ENCODE measurements at places on chromosomes 1 and 21.

GRCh38 chr1:94020764-94021579 lies 100.0 kb downstream of the ABCA4 start:
- peak; percentile 51 for DNase-seq

GRCh38 chr1:155226910-155227260 lies 18.4 kb downstream of the MTX1 start:
- no peak for DNase-seq

DNA sequence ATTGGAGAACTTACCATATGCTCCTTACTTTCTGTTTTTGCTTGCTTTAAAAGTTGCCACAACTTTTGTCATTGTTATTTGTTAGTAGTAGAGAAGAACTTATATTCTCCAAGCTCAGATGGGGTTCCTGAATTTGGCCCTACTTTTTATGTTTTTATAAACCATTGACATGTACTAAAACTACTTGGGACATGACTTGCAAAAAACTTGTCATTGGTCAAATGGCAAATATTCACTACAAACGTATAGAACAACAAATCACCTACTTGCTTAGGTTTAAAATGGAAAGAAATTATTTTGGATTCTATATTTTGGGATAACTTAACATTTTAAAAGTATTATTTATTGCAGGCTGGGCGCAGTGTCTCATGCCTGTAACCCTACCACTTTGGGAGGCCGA lies 32.7 kb downstream of the PIGP start:
- no peak for DNase-seq

DNA sequence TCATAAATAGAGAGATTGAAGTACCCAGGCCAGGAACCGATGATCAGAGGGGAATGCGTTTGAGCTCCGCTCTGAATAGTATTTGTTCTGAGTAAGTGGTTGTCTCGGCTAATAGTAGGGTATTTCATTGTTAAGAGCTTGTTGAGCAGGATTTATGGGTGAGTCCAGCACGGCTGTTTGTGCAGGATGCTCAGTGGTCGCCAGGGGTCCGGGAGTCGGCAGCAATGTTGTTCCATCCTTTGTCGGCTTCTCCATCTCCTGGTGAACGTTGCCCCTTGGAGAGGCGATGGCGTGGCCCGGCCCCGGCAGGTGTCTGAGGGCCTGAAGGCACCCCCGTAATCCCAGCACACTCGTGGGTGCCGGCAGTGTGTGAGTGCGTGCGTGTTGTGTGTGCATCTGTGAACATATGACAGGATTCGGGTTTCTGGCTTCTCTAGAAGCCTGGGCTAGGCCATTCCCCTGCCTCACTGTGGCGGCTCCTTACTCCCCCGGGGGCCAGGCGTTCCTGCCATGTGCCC lies 160.8 kb upstream of the ARHGEF16 start:
- DNase-seq: no peak

DNA sequence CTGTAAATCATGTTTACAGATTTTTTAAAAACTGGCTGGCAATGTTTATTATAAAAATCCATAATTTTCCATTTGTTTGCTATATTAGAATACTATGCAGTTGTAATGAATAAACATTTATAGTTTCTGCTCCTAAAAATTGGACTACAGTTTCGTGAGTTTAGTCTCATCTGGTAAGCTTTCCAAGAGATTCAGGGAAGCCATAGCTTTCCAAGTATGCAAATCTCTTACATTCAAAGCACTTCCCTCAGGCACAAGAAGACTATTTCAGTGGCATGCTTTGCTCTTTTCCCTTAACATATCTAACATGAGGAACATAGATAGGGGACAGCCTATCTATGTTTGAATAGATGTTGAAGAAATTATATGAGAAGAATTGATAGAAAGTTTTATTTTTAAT lies 77.2 kb downstream of the ADGRL2 start:
- DNase-seq: no peak

DNA sequence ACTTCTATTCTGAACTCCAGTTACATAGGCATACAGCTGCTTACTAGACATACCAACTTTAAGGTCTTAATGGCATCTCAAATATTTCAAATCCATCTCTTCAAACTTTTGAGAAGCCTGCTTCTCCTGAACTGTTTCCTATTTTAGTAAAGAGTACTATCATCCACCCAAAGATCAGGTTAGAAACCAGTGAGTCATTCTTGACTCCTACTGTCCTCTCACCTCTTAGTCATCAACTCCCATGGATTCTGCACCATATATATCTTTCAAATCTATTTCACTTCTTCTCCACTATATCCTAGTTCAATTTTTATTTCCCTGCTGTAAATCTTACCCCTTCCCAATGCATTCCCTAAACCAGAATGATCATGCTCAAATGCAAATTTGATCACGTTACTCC lies 18.1 kb upstream of the BEND5 start:
- DNase-seq: no peak

GRCh38 chr1:115301438-115302020 lies 36.5 kb downstream of the NGF start:
- no peak for DNase-seq

DNA sequence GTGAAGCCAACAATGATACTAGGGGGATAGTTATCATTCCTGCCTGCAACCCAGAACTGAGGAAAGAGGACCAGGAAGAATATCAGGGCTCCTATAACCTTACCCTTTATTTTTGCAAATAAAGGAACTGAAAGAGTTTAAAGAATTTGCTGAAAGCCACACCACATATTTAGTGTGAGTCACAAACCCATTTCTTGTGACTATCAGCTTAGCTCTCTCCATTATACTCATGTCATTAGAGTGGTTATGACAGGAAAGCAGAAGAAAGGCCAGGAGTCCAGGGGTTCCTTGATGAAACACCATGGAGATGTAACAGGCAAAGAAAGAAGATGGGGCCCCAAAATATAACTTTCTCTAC lies 141.1 kb upstream of the SAMSN1 start:
- no peak for DNase-seq

GRCh38 chr1:29329022-29329775 lies 92.9 kb downstream of the PTPRU start:
- no peak for DNase-seq

DNA sequence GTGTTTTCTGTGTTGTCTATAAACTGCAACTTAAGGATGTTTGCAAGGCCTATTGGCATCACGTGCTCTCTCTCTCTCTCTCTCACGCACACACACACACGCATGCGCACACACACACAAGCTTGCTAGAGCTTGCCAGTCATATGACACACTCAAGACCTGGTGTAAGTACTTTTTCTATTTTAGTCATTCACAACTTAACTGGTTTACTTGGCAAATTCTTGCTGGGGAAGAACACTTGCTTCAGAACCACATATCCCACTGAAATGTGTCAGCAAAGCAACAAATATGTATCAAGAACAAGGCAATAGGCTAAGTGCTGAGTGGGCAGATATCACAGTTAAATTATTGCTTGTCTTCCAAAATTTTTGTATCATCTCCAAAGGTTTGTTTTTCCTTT lies 107.8 kb downstream of the DISC1 start:
- DNase-seq: no peak

DNA sequence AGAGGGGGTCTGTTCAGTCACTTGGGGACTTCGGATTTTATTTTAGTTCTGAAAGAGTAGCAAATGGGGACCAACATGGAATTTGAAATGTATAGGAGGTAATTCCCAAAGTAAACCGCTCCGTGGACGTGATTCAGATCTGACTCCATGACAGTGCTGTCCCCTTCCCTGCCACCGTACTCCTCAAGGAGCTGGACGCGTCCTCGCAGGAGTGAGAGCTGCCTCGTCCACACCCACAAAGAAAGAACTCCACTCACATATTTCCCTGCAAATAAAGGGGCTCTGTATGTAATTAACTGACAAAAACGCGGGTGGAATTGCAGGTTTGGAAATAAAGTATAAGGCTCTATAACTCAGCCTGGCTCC lies 183.6 kb downstream of the ETS2 start:
- no peak for DNase-seq

GRCh38 chr21:40729761-40730425 lies 117.1 kb downstream of the DSCAM start:
- no peak for DNase-seq

DNA sequence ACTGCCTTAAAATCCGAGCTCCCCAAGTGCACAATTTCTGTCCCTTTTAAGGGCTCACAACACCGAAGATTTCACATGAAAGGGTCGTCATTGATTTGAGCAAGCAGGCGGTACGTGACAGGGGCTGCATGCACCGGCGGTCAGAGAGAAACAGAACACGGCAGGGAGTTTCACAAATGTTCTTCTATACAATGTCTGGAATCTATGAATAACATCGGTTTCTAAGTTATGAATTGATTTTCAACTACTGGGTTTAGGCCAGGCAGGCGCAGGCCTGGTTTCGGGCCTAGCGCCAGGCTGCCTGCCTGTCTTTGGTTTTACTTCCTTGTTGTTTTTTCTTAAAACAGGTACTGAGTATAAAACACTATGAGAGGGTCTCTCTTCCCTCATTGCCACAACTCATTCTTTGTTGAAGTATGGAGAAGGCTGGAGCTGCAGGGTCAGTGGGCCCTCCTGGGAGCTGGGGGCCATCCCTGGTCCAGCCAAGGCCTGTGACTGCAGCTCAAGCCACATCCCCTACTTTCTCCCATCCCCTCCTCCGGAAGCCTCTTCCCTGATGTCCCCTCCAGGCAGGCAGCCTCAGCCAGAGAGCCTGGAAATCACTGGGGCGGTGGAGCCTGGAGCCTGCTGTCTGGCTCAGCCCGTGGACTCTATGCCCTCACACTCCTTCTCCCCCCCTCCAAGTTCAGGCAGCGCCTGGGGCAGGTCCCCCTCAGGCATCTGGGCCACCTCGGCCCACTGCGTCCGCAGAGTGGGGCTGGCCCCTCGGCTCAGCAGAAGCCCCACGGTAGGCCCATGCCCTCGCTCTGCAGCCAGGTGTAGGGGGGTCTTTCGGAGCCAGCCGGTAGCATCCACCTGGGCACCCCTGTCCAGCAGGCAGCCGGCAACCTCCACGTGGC lies 2.4 kb downstream of the ANKRD65 start:
- DNase-seq: no peak

DNA sequence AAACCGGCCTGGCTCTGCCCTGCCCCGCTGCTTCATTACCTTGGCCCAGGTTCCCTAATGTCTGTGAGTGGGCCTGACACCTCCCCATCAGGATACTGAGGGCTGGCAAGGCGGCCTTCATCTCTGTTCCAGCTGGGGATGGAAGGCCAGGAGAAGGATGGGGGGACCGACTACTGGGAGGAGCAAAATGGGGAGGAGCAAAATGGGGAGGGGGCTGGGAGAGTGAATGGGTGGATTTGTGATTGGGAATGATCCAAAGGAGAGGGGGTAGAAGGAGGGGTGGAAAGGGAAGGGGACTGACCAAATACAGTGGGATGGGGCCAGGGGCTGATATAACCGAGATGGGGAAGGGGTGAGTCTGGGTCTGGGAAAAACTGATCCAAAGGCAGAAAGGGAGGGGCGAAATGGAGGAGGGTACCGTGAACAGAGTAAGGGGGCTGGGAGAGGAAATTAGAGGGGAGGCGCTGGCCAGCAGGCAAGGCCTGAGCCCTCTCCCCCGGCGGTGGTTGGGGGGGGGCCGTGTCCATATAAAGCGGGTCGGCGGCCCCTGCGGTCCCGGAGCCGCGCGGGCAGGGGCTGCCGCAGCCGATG lies at the start of gene FOXE3:
Gene FOXE3 (plus strand): TSS at position 558 of the 591 bp plus-strand sequence. CDS start 31 bp downstream, at position 589.
- DNase-seq: no peak

Measured in HTR-8/SVneo (cell line).